ENCODE measurements at places on chromosomes 6 and 20. TPM values are rescaled to one million over a fixed set of nuclear protein-coding genes. Genes with fewer than 3 reads are reported as not detected.

Gene SLC12A5
- 0.85 TPM for total RNA-seq

Gene AGER
- 25.1 TPM for total RNA-seq

- DNase-seq, result no peak
These were observed 144.6 kb upstream of the AFDN start for GRCh38 chr6:167682125-167682524.

- no peaks in the 10 kb centered on the region for H3K27me3 ChIP-seq
- H3K27ac ChIP-seq, result no peak overlapping the region
- no peak for DNase-seq
- no peaks in the 10 kb centered on the region for H3K4me1 ChIP-seq
- H3K4me3 ChIP-seq, result no peak overlapping the region
- no peaks in the 10 kb centered on the region for H3K36me3 ChIP-seq
These were observed 67.2 kb downstream of the SLC22A1 start for GRCh38 chr6:160188773-160189172.

Gene SAMD3
- total RNA-seq, result 413 TPM

DNA sequence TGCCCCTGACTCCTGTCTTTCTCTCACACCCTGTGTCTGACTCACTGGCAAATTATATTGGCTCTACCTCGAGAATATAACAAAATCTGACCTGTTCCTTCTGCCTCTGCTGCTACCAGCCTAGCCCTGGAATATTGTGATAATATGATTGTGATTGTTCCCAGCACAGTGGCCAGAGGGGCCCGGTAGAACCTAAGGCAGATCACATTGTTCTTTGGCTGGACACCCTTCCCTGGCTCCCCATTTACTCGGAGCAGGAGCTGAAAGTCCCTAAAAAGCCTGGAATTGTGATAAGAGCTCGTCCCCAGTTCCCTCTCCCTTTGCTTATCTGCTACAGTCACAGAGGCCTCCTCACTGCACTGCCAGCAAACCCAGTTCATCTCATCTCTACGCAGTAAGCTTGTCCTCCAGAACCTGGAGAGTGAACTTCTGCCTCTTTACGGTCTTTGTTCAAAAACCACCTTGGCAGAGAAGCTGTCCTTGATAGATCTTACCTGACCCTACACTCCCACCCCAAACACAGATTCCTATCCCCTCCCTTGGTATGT, 21.8 kb downstream of the SERPINB6 start:
- H3K4me1 ChIP-seq, result peaks cover 12% of the 10 kb centered on the region
- no peak overlapping the region for H3K27ac ChIP-seq
- no peak for DNase-seq
- H3K4me3 ChIP-seq, result no peak overlapping the region

Gene MRS2
- total RNA-seq, result 10.8 TPM

GRCh38 chr6:34154668-34155447, 9.0 kb upstream of the GRM4 start:
- peaks cover 11% of the 10 kb centered on the region for H3K4me1 ChIP-seq
- no peak overlapping the region for H3K27ac ChIP-seq
- peak; percentile 77 for DNase-seq
- H3K36me3 ChIP-seq, result no peaks in the 10 kb centered on the region
- no peak overlapping the region for H3K4me3 ChIP-seq

GRCh38 chr6:80618953-80619352, 512.5 kb downstream of the BCKDHB start:
- H3K27ac ChIP-seq, result no peak overlapping the region
- no peaks in the 10 kb centered on the region for H3K4me1 ChIP-seq
- H3K4me3 ChIP-seq, result no peak overlapping the region
- H3K36me3 ChIP-seq, result no peaks in the 10 kb centered on the region

DNA sequence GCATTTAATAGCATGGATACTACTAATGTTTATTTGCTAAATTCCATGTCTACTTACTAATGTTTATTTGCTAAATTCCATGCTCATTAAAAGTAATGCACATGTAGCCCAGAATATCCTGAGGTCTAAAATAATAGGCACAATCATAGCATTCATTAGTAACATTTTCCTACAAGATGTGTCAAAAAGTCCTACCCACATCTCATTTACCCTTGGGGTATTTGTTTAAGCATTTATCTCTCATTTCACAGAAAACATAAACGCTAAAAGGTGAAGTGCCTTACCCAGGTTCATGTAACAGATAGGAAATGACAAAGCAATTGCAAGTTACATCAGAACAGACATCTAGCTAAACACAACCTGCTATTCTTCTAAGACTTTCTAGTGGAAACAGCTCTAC, 457.1 kb downstream of the HACE1 start:
- no peaks in the 10 kb centered on the region for H3K27me3 ChIP-seq
- no peaks in the 10 kb centered on the region for H3K4me1 ChIP-seq
- no peak overlapping the region for H3K27ac ChIP-seq
- no peaks in the 10 kb centered on the region for H3K36me3 ChIP-seq

DNA sequence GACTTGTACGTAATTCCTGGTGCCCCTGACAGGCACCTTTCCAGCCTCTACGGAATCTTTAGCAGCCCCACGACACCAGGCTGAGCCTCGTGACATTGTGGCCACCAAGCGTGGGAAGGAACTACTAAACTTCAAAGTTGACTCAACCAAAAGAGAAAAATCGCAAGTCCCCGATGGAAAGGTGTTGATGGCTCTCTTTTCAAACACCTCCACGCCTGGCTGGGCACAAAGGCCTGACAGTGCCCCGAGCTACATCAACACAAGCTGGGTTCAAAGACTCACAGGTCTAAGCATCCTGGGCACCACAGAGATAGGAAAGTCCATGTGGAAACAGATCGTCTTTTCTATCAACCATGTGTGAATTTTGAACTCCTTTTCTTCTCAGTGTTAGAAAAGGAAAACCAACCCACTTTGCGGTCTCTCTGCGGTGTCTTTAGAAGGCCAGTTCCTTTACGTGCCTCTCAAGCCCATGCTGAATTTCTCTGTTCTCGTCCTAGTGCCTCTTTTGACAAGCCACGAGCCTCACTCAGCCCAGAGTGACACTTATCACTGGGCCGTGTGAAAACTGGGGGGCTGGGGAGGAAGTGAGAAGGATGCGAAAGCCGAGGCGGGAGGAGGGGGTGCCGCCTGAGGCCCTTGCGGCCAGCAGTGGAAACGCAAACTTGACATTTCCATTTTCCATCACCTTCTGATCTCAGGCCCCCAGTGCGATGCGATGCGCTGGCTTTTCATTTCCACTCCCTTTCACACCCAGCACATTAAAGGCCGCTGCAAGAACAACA, 59.4 kb downstream of the GFOD1 start:
- H3K4me3 ChIP-seq, result peak overlapping the region; percentile 10
- H3K27me3 ChIP-seq, result no peaks in the 10 kb centered on the region
- no peaks in the 10 kb centered on the region for H3K36me3 ChIP-seq
- H3K4me1 ChIP-seq, result peaks cover 94% of the 10 kb centered on the region

DNA sequence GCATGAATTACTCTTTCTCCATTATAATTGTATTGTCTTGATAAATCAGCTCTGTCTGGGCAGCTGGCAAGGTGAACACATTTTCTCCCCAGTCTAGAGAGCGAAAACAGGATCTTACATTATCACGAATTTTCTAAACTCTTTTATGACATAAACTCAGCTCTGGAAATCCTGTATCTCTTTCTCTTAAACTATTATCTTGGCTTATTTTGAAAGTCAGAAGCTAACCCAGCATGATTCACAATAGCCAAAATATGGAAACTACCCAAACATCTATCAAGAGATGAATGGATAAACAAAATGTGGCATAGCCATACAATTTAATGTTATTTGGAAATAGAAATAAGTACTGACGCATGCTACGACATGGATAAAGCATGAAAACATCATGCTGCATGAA, 25.9 kb upstream of the AGPAT4 start:
- H3K27me3 ChIP-seq, result peaks cover 2% of the 10 kb centered on the region
- DNase-seq, result no peak
- no peaks in the 10 kb centered on the region for H3K36me3 ChIP-seq

GRCh38 chr6:23349521-23350147, 776.4 kb upstream of the NRSN1 start:
- no peak overlapping the region for H3K27ac ChIP-seq
- no peaks in the 10 kb centered on the region for H3K27me3 ChIP-seq
- no peaks in the 10 kb centered on the region for H3K4me1 ChIP-seq
- no peak for DNase-seq

GRCh38 chr6:106046116-106046853, 39.9 kb upstream of the PRDM1 start:
- H3K36me3 ChIP-seq, result no peaks in the 10 kb centered on the region
- no peak for DNase-seq
- no peak overlapping the region for H3K27ac ChIP-seq
- no peak overlapping the region for H3K4me3 ChIP-seq

GRCh38 chr6:12569646-12570045, 146.9 kb upstream of the PHACTR1 start:
- no peaks in the 10 kb centered on the region for H3K27me3 ChIP-seq
- no peak overlapping the region for H3K4me3 ChIP-seq
- no peaks in the 10 kb centered on the region for H3K36me3 ChIP-seq
- no peaks in the 10 kb centered on the region for H3K4me1 ChIP-seq

GRCh38 chr20:50101887-50102286, 11.1 kb downstream of the UBE2V1 start:
- no peak for DNase-seq
- no peaks in the 10 kb centered on the region for H3K27me3 ChIP-seq
- peaks cover 36% of the 10 kb centered on the region for H3K4me1 ChIP-seq
- no peak overlapping the region for H3K27ac ChIP-seq

GRCh38 chr6:73941892-73942291, 245.9 kb downstream of the CD109 start:
- H3K27me3 ChIP-seq, result no peaks in the 10 kb centered on the region
- no peak overlapping the region for H3K4me3 ChIP-seq
- no peak overlapping the region for H3K27ac ChIP-seq
- H3K4me1 ChIP-seq, result no peaks in the 10 kb centered on the region
- no peak for DNase-seq
- no peaks in the 10 kb centered on the region for H3K36me3 ChIP-seq

All from natural killer cell (primary cell).